Stimulated activated CD4-positive, alpha-beta T cell treated with anti-CD3 and anti-CD28 coated beads, TNF-alpha, amount 100 ng/mL, for 24 hours (primary cell): ENCODE measurements at places on chromosomes 11 and 22.

- DNase-seq, result no peak
Measured at GRCh38 chr22:40510631-40511364, 125.7 kb downstream of the MRTFA start.

DNA sequence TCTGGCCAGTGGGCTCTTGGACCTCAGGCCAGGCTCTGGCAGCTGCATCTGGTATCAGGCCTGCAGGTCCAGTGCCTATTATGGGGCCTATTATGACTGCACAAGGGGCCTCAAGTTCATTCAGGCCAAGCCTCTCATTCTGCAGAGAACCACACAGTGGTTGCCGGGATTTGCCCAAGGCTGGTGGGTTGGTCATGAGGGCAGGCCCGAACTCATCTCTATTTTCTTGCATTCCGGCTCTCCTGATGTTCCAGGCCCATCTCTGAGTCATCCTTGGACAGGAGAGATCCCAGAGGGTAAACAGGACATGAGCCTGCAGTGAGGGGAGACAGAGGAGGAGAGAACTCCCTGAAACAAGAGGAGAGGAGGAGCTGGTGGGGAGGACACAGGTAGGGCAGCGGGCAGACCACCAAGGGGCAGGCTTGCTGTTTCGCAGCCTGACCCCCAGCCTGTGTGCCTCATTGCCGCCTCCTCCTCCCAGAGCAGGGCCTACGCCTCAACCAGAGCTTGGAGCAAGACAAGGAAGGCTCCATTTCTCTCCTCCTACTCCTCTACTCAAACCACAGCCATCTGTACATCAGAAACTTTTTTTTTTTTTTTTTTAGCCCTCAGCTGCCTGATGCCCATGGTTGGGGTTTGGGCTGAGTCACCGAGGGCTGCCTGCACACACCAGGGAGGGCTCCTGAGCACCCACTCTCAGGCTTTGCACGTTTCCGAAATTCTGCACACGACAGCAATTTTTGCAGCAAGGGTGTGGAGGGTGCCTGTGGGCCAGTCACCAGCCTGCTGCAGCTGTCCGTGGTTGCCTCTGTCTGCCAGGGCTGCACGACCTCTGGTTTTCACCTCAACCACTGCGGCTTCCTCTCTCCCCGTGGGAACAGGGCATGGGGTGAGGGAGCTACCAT, 12.7 kb upstream of the TREH start:
- DNase-seq, result peak; percentile 45

- no peak for DNase-seq
Measured at GRCh38 chr11:34165121-34165520, 59.7 kb downstream of the NAT10 start.

- DNase-seq, result no peak
Measured at GRCh38 chr11:828506-829175, 922 bp downstream of the CRACR2B start.

GRCh38 chr22:27133019-27133431, 475.6 kb downstream of the MIAT start:
- DNase-seq, result no peak

GRCh38 chr11:121544956-121545355, 92.2 kb upstream of the SORL1-AS1 start:
- no peak for DNase-seq

- DNase-seq, result no peak
Measured at GRCh38 chr11:35168671-35169070, 29.7 kb downstream of the CD44 start.

GRCh38 chr11:122159861-122160260, 43.8 kb upstream of the BLID start:
- no peak for DNase-seq

GRCh38 chr11:45886816-45887520, 1.5 kb downstream of the MAPK8IP1 start:
- DNase-seq, result no peak

- DNase-seq, result no peak
Measured at GRCh38 chr22:17869285-17870096, 95.2 kb upstream of the BID start.
